Hematopoietic multipotent progenitor cell treated with erythropoietin and hydrocortisone succinate and interleukin-3 and kit ligand, for 17 days (in vitro differentiated cells): ENCODE measurements at places on chromosomes 5 and 9.

DNA sequence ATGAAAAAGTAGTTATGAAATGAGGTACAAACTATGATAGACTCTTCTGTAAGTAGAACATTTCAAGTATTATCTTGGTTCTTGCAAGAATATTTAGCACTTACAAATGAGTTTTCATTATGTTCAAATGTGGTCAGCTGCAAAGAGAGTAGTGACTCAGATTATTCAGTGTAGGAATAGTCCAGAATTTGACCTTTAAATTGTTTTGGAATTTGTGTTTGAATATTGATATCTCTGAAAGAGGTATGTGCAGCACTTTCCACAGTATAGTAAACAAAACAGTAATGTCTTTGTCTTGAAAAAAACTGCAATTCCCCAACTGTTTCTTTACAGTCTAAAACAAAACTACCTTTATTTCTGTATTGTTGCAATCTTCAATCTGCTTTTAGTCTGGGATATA is 56.1 kb downstream of the WDR70 start:
- no peak for DNase-seq

DNA sequence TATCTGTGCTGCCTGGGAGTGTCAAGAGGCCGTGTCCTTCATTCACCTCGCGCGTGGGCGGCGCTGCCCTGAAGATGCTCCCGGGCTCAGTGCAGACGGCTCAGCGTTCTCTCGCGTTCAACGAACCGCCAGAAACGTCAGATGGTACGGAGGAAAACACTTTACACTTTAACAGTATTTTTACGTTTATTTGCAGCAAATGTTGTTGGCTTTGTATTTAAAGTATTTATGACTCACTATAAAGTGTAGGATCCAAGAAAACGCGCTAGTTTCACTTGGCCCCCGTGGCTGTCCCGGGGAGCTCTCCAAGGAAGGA is 544 bp upstream of the ERCC6L2 start:
- peak; percentile 41 for DNase-seq

- DNase-seq = no peak
These were observed 396.7 kb upstream of the CLINT1 start for GRCh38 chr5:158255609-158256008.

- no peak for DNase-seq
These were observed 10.2 kb downstream of the KLF9 start for GRCh38 chr9:70404261-70404660.

GRCh38 chr9:131366761-131367401 is 27.0 kb upstream of the PRRC2B start:
- no peak for DNase-seq

DNA sequence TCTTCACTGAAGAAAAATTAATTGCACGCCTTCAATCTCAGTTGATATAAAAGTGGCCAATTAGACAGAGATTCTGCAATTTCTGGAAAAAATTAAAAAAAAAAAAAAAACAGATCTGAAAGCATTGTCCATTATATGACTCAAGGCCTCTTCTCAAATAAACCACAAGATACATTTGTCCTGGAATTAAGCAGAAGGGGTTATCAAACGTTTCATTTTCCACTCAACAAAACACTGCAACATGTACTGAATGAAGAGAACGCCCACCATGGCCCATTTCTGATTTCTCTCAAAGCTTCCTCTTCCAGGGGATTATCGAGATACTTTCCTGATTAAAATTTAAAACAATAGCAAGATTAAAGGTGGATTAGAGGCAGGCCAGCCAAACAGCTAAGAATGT is 5.8 kb upstream of the PAPPA start:
- DNase-seq = no peak

- no peak for DNase-seq
These were observed 53.3 kb upstream of the ZBED3 start for GRCh38 chr5:77140350-77140749.

- no peak for DNase-seq
These were observed 45.8 kb downstream of the MOCS2 start for GRCh38 chr5:53063791-53064190.

DNA sequence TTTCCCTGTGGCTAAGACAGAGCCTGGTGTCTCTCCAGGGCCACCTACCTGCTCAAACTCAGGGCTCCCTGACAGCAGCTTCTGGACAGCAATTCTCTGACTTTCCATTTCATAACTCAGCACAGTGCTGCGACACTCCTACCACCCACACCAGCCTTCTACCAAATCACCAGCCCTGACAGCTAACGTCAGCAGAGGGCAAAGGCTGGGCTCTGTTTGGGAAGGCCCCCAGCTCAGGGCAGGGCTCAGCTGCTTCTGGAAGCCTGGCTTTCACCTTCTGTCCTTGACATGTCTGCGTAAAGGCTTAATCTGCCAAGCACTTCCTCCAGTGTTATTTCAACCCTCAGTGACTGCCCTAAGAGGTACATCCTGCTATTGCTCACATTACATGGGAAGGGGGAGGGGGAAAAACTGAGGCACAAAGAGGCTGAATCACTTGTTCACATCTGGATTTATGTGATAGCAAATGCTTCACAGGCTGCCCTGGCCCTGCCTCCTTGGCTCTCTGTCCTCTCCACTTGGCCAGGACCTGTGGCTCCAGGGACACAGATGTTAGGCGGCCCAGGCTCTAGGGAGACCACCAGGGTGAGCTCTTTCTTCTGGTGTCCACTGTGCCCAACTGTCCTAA is 102.5 kb upstream of the PANK3 start:
- no peak for DNase-seq

DNA sequence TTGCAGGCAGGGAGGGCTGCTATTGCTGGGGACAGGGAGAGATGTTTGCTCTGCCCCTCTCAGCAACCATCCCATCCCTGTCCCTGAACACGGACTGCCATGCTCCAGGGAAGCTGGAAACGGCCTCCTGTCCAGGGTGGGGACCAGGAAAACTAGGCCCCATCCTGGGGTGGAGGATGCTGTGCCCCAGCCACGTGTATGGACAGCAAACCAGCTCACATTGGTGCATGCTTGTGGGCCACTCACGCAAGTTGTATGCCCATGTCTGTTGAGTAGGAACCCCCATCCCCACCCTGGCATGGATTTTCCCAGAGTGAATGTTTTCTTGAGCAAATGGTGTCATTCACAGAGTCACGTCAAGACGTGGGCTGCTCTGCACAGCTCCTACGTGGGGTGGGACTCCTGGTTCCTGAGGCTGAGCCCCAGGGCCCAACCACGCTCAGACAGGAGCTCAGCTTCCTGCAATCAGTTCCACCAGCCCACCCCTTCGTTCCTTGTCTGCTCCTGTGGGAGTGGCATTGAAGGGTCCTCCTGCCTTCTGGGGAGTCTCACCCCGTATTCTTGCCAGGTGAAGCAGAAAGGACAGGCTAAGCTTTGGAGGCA is 4.6 kb downstream of the UNC5A start:
- DNase-seq = no peak
